ENCODE measurements at places on chromosomes 13 and 19.

DNA sequence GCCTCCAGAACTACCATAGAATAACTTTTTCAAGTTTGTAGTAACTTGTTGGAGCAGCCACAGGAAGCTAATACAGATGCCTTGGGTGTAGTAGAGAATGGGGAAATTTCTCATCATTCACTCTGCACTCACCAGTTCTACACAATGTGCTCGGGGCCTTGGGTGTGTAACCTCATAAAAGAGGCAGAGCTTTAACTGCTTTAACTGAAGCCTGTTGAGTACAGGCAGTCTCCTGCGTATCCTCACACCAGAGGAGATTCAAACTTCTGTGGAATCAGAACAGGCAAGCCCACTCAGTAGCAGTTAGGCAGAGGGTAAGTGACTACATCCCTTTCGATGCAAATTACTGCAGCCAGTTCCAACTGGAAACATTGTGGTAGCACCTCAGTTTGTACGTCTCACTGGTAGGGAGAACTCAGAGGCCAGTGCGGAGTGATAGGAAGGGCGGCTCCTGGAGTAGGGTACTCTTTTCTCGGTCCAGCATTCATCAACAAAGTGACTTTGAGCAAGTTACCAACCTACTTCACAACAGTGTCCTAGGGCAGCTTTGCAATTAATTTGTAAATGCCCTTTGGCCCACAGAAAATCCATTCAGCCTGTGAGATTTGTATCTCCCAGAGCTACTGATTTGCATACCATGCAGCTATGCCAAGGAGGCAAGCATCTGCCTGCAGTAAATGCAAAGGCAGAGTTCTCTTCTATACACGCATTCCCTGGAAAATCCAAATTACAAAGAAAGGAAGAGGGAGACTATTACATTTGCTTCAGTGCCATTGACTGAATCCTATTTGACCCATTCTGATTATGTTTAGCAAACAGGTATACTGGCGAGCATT is 904.3 kb downstream of the DIAPH3 start:
- DNase-seq: no peak

DNA sequence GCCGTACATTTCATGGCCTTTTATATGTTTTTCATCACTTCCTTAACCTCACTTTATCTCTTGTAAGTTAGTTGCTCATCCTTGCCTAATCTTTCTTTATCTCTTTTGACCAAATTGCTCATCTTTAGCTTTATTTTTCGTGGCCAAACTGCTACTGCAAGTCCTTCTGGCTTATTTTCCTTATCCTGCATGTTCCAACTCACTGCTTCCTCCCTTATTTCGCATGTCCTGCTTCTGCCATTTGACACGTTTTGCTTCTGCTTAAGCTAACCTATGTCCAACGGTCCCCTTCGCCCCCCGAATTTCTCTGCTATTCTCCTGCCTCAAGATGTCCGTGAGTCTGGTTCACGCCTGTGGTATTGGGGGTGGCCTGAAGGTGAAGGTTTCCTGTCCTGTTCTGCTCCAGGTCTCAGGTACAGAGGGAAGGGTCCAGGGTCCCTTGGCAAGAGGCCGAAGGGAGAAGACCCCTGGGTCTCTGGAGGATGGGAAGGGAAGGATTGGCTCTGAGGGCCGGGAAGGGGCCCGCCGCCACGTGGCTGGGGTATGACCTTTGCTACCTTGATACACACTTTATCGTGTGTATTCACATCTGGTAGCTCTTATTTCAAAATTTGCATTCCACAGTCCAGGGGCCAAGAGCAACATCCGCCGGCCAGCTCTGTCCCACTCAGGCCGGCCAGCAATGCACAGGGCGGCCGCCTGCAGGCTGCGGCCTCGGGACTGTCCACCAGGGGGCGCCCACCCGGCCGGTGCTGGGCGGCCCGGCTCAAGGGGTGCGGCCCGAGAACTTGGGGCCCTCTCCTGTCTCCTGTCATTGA is 2.9 kb upstream of the C19orf85 start:
- DNase-seq: peak; percentile 52

- no peak for DNase-seq
Observed at GRCh38 chr19:56740501-56740900, 68.9 kb upstream of the ZNF835 start.

- peak; percentile 26 for DNase-seq
Observed at GRCh38 chr13:44191504-44192171, 182.0 kb upstream of the SERP2 start.

DNA sequence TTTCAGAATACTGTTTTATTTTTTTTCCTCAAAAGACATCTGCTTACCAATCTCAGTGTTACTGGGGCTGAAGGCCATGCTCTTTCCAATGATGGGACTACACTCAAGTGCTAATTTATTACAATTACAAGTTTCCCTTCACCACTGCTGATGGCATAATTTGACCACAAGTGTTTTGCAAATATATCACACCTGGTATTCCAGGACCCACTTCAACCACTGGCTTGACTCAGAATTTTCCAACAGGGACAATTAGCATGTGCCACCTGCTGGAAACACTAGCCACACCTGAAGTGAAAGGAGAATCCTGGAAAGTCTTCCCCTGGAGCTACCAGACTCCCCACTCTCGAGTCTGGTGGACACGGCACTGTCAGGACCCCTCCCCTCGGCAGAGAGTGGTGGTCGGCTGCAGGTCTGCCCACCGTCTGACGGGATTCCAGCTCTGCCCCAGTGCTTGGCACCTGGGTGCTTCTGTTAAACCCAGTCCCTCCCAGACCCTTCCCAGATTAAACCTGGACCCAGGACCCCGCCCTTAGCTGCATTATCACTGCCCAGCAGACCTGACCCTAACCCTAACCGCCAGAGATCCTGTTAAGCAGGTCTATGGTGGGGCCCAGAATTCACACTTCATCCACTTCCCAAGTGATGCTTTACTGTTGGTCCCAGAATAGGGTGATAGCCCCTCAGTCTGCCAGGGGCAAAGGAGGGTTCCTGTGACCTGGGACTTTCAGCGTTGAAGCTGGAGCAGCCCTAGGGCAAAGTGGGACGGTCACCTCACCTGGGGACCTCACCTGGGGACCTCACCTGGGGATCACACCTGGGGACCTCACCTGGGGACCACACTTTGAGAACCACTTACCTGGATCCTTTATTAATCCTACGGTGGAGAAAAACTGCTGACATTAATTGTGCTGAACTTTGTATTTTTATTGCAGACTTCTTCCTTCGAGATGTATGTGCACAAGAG is 17.6 kb upstream of the RASA3 start:
- DNase-seq: no peak

GRCh38 chr19:44811122-44811419 is 2.2 kb downstream of the BCAM start:
- no peak for DNase-seq

DNA sequence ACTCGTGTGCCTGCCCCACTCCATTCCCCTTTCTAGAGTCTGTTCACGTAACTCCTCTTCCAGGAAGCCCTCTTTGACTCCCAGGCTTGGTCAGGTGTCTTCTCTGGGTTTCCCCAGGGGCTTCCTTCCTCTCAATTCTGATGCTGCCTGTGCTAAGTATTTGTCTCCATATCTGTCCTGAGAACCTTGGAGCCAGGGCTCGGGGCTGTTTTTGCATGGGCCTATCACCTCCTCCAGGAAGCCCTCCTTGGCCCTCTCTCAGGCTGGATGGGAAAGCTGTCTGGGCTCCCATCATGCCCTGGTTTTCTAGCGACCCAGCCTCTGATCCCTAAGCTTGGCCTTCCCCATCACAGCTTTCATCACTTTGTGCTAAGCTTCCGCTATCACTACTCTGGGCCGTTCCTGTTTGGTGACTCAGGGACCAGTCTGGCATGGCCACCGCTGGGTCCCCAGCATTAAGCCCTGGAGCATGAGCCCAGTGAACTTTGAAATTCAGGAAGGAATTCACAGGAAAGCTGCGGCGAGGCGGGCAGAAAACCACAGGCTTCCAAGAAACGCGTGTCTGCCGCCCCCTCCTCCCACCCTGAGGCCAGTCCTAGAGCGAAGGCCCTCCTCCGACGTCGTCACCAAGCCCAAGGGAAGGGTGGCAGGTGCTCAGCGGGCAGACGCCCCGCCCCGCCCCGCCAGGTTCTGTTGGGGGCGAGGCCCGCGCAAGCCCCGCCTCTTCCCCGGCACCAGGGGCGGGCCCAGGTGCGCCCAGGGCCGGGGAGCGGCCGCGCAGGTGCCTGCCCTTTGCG is 486 bp upstream of the SPINT2 start:
- DNase-seq: peak; percentile 88

DNA sequence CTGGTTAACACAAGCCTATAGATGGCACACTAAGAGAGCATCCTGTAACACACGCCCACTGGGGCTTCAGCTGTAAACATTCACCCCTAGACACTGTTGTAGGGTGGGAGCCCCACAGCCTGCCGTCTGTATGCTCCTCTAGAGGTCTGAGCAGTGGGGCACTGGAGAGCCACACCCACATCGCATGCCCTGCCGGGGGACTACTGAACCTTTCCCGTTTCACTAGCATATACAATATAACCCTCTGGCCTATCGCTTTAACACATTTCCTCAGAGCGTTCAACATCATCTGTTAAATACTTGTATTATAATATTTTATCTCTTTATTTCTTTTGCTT is 73.4 kb downstream of the PCDH9 start:
- DNase-seq: no peak

GRCh38 chr13:50948601-50949000 is 39.0 kb downstream of the RNASEH2B start:
- DNase-seq: no peak

- DNase-seq: no peak
Observed at GRCh38 chr13:28495538-28496187, 735 bp upstream of the FLT1 start.

- no peak for DNase-seq
Observed at GRCh38 chr13:76425935-76426334, 460.3 kb downstream of the KCTD12 start.

DNA sequence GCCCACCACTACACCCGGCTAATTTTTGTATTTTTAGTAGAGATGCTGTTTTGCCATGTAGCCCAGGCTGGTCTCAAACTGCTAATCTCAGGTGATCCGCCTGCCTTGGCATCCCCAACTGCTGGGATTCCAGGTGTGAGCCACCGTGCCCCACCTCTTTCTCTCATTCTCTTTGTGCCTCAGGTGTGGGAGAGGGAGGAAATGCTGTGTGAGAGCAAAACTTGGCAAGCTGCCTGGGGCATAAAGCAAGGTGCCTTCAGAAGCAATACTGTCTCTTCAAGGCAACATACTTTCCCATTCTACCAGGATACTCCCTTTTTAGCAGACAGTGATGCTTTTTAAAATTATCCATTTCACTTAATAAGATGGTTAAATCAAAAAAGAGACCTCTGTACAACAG is 53.2 kb upstream of the RFC3 start:
- DNase-seq: no peak

DNA sequence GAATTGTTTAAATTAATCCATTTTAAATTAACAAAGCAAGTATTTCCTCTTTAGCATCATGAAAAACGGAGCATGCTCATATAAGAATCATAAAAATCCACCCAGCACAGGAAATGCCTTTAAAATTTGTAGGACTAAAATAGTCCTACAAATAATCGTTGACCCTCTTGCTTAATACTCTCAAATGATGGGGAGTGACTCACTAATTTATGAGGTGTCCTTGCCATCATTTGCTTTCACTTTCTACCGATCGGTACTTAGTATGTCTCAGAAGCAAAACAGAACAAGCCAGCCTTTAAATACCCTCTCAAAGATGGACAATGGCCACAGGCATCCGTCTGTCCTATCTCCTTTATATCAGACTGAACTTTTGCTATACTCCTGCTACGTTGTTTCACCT is 97.2 kb downstream of the SUCLA2 start:
- no peak for DNase-seq

GRCh38 chr19:46866407-46867136 is 5.8 kb downstream of the ARHGAP35 start:
- DNase-seq: no peak

DNA sequence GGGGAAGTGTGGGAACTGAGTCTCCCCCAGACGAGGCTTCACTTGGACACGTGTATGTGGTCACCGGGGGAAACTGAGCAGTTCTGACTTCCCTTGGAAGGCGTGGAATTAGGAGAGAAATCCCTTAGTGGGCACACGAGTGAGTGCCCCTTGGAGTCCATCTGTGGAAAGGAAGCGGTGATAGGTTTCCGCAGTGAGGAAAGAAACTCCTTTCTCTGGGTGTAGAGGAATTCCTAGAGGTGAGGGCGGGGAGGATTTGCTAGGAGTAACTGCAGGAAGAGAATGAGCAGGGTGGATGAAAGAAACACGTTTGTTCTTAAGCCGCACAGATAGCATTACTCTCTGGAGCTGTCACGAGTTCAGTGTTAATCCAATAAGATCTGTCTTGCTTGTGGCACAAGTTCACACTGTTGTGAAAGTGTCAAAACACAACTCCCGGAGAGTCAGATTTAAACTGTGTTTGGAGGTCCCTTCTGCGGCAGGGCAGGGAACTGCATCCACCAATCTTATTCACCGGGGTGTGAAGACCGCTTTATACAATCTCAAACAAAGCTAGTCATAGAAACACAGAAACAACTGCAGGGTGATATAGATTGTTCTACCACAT is 1.2 kb downstream of the KL start:
- peak; percentile 23 for DNase-seq

DNA sequence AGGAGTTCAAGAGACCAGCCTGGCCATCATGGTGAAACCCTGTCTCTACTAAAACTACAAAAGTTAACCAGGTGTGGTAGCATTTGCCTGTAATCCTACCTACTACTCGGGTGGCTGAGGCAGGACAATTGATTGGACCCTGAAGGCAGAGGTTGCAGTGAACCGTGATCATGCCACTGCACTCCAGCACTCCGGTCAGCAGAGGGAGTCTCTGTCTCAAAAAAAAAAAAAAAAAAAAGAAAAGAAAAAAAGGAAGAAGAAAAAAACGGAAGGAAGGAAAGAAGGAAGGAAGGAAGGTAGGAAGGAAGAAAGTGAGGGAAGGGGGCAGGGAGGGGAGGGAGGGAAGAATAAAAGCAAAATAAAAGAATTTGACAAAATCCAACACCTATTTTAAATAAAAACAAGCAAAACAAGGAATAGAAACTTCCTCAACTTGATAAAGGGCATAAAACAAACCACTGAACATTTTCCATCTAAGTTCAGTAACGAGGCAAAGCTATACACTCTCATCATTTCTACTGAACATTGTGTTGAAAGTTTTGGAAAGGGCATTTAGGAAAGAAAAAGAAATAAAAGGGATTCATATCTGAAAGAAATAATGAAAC is 411.6 kb upstream of the SLITRK5 start:
- DNase-seq: no peak

DNA sequence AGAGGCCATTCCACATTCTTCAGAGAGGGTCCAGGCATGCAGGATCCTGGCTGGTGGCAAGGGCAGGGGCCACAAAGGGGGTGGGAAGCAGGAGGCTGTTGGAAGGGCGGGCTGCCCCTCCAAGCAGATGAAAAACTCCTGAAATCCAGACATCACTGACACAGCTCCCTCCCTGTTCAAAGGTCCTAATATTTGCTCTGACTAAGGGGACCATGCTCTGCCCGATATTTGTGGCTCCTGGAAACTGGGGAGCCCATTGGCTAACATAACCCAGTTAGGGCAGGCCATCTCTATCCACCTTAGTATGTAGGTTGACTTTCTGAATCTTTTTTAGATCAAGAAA is 3.3 kb upstream of the CDX2 start:
- no peak for DNase-seq

DNA sequence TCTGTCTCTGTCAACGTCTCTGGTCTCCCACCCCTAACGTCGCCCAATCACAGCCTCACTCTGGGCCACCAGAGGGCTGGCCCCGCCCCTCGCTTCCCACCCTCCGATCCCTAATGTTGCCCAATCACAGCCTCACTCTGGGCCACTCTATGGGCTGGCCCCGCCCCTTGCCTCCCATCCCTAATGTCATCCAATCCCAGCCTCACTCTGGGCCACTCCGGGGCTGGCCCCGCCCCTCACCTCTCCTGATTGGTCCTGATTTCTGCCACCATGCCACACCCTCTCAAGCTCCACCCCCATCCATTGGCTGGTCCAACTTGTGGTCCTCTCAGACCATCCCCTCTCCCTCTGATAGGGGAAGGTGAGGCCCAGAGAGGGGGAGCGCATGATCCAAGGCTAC is 24.9 kb downstream of the CELF5 start:
- DNase-seq: no peak

All from CD4-positive, alpha-beta T cell treated with Interferon gamma for 1 hour (primary cell).